ENCODE measurements at places on chromosomes 5 and 9. TPM values are rescaled to one million over a fixed set of nuclear protein-coding genes. Genes with fewer than 3 reads are reported as not detected.

Gene GRAMD2B
- 25.3 TPM for total RNA-seq

Gene PLK2
- 511 TPM for total RNA-seq

Gene PRUNE2
- total RNA-seq = under 0.01 TPM

Gene KLF9
- total RNA-seq = 58.0 TPM

Gene PLCXD3
- not detected for total RNA-seq

Gene ASPN
- not detected for total RNA-seq

Gene PCDHGC4
- 1.2 TPM for total RNA-seq

Gene TTC33
- 12.0 TPM for total RNA-seq

Gene CCNO
- total RNA-seq = 1.6 TPM

Gene TRAF1
- 2.3 TPM for total RNA-seq

Gene GRXCR2
- total RNA-seq = not detected

Gene GADD45G
- 0.43 TPM for total RNA-seq

Gene FBXO10
- total RNA-seq = 9.8 TPM

Gene EEIG1
- total RNA-seq = 9.9 TPM

Gene PCDHA1
- under 0.01 TPM for total RNA-seq

Gene GABRP
- total RNA-seq = not detected

Data from nasal cavity respiratory epithelium epithelial cell of viscerocranial mucosa (primary cell).